ENCODE measurements at places on chromosomes 4 and X. TPM values are rescaled to one million over a fixed set of nuclear protein-coding genes. Genes with fewer than 3 reads are reported as not detected.

COX7B2 gene
- not detected for polyA plus RNA-seq

- DNase-seq: no peak
Observed at GRCh38 chr4:8045909-8046308, 106.2 kb upstream of the AFAP1 start.

GRCh38 chr4:25710637-25711036, 55.0 kb downstream of the SLC34A2 start:
- DNase-seq: no peak

NEUROG2 gene
- not detected for polyA plus RNA-seq

RHOH gene
- polyA plus RNA-seq: 0.61 TPM

GRCh38 chr4:133102612-133103409, 46.3 kb upstream of the PCDH10 start:
- no peak for DNase-seq

GRCh38 chr4:110091434-110092140, 106.8 kb downstream of the ELOVL6 start:
- no peak for DNase-seq

DNA sequence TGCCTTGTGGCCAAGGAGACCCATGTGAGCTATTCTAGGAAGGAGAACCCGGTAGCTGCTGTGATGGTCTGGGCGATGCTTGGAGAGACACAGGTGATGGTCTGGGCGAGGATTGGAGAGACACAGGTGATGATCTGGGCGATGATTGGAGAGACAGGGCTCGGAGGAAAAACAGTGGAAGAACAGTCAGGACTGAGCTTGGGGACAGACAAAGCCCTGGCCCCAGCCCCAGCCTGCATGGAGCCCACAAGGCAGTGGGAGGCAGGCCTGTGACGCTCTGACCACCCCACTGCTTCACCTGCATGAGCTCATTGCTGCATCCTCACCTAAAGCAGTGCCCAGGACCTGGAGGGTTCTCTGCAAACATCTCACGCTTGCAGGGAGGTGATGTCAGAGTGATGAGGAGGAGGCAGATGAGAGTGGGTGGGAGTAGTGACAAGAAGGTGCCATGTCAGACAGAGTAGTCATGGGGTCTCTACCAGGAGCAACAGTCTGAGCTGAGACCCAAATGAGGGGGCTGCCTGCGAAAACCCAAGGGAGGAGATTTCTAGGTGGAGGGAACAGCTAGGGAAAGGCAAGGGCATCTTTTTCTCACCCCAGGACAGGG, 35.9 kb upstream of the PSAPL1 start:
- DNase-seq: no peak

- DNase-seq: no peak
Observed at GRCh38 chrX:21166272-21166982, 207.8 kb upstream of the CNKSR2 start.

DNA sequence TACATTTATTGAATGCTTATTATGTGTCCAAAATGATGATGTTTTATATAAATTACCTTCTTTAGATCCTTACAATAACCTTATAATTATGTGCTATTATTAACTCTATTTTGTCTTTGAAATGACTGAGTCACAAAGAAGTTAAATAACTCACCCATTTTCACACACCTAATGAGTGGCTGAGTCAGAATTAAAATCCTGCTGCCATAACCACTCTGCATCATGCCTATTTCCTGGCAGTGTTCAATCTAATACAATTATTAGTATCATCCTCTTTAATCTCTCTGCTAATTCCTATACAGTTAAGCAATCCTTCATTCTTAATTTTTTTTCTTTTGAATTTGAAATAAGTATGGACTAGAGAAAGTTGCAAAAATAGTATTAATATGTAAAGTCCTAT, 342.9 kb downstream of the CFAP299 start:
- DNase-seq: no peak

DNA sequence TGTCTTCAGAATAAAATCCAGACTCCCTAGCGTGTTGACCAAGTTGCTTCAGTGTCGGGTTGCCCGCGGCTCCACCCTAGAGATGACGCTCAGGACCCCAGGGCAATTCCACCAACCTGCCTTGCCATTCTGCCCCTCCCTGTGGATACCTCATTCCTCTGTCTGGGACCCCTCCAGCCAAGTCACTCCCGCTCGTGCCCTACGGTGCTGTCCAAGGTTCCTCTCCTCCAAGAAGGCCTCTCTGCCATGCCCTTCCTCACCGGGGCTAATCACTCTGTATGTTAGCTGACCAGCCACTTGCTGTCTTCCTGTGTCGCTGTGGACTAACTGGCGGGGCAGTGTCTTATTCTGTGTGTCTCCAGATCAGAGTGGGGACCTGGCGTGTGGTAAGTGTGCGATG, 46.6 kb downstream of the TENM3 start:
- no peak for DNase-seq

DNA sequence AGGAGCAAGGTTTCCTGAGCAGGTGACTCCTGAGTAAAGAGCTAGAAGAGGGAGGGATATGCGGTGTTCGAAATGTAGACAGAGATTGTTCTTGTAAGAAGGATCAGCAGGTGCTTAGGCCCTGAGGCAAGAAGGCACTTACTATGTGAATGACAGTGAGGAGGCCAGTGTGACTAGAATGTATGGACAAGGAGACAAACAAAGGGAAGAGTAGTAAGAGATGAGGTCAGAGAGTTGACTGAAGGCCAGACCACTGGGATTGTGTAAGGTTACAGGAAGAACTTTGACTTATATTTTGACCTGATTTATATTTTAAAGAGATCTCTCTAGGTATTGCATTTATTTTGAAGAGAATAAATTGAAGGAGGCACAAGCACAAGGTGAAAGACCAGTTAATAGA, 118.4 kb upstream of the ENPEP start:
- DNase-seq: no peak

- no peak for DNase-seq
Observed at GRCh38 chr4:99013402-99013843, 17.9 kb downstream of the METAP1 start.

- DNase-seq: no peak
Observed at GRCh38 chr4:30929649-30930048, 209.5 kb downstream of the PCDH7 start.

DNA sequence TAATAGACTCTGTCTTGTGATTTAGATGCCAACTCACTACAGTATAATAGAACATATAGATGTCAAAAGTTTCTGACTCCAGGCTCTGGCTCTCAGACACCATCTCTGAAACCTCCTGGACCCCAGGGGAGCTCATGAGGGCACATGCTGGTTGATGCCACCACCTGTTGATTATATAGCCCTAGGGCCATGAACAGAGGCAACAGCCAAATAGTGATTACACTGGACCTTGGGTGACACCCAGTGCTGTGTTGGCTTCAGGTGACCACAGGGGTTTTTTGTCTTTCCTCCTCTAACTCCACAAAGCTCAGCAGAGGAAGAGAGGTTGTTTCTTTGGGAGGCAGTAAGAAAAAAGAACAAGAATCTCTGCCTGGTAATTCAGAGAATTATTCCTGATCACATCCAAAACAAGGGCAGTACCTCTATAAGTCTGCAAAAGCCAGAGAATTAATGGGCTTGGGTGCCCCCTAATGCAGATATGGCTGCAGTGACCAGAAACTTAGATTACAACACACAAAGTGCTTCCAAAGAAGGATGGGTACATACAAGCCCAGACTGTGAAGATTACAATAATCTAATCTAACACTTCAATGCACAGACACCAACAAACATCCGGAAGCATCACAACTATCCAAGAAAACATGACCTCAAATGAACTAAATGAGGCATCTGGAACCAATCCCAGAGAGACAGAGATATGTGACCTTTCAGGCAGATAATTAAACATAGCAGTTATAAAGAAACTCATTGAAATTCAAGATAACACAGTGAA, 1920.6 kb downstream of the ARAP2 start:
- no peak for DNase-seq

- no peak for DNase-seq
Observed at GRCh38 chr4:41015016-41015675, 199.2 kb downstream of the APBB2 start.

- peak; percentile 35 for DNase-seq
Observed at GRCh38 chr4:74934016-74934831, 1.3 kb downstream of the PARM1 start.

GRCh38 chr4:23058165-23058776, 365.5 kb downstream of the GBA3 start:
- DNase-seq: no peak

FRMPD3 gene
- 0.53 TPM for polyA plus RNA-seq

DNA sequence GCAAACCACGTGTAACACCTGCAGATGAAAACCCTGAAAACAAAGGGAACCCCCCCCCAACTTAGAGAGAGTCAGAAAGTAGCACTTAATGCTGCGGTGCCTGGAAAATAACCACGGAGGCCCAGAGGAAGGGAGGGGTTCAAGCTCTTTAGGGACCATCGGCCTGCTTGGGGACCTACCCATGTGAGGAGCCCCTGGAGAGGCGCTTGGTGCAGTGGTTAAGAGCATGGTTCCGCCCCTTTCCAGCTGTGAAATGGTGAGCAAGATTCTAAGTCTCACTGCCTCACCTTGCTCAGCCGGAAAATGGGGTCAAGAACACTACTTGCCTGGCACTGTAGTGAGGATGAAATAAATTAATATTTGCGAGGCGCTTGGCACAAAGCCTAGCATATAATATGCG, 13.8 kb downstream of the SLC25A5 start:
- DNase-seq: no peak

GRCh38 chr4:167715176-167715575, 377.2 kb upstream of the ANXA10 start:
- no peak for DNase-seq

GRCh38 chrX:15908603-15909290, 54.1 kb upstream of the AP1S2 start:
- DNase-seq: no peak

GPRASP2 gene
- 37.5 TPM for polyA plus RNA-seq

DNA sequence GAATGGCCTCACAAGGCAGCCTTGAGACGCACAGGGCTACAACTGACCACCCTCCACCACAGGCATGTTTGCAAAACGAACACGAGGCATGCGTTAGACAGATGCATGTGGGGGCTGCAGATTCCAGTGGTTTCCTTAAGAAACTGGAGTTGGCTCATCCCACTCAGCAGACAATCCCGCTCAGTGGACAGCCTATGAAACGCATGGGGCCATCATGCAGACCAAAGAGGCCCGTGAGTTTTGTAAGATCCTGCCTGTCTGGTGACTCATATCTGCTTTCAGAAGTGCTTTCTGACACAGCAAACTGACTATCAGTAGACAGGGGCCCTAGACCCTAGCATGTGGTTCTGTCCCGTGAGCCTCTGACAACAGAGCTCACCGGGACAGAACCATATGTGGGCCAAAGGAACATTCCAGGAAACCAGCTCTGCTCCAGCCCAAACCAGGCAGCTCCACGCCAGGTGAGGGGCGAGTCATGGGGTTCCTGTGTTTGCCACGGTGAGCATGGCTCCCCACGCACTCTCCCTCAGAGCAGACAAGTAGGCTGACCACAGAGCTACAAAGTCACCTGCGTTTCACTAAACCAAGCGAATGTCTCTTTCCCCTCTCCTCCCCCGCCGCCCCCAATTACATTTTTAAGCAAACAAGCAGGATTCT, 74.4 kb downstream of the MTMR1 start:
- DNase-seq: no peak

DNA sequence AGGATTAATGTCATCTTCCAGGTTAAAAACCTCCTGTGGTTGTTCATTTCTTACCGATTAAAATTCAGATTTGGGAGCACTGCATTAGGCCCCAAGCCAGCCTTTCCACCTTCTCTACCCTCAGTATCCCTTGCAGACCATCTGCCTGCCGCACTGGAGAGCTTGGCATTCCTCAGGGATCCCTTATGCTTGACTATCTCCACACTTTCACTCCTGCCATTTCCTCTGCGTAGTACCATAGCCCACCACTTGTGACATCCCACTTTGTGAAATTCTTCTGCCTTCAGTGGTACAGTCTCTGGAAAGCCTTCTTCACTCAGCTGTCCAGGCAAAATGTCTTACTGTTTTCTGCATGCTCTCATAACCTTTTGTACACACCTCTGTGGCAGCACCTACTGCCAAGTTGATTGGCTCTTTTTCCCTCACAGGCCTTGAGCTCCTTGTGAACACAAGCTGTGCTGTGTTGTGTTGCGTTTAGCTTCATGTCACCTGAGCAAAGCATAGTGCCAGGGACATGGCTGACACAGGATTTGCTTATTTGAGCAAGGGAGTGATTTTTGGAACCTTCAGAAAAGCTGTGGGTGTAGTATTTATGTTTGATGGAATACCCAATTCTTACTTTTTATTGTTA, 156.4 kb downstream of the ARX start:
- DNase-seq: no peak

- DNase-seq: no peak
Observed at GRCh38 chr4:41456559-41457101, 81.3 kb upstream of the LIMCH1 start.

DNA sequence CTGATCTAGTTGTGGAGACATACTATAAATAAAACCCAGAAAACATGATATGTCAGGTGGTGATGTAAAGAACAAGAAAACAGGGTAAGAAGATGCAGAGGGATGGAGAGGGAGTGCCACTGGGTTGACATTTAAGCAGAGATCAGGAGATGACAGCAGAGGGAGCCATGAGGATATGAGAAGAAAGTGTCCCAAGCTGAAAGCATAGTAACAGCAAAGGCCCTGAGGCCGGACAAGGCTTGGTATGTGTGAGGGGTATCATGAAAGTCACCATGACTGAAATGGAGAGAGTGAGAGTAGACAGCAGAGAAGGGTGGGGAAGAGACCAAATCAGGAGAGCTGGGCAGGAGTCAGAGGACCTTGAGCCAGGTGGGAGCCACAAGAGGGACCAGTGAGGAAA, 3.4 kb downstream of the GPKOW start:
- no peak for DNase-seq

- DNase-seq: no peak
Observed at GRCh38 chrX:153433781-153434285, 12.0 kb downstream of the TREX2 start.

ASB11 gene
- not detected for polyA plus RNA-seq

F9 gene
- not detected for polyA plus RNA-seq

GRCh38 chrX:134711135-134711921, 53.1 kb upstream of the PLAC1 start:
- DNase-seq: no peak

GRCh38 chr4:180542445-180543100, 1700.6 kb upstream of the TENM3 start:
- DNase-seq: no peak

DNA sequence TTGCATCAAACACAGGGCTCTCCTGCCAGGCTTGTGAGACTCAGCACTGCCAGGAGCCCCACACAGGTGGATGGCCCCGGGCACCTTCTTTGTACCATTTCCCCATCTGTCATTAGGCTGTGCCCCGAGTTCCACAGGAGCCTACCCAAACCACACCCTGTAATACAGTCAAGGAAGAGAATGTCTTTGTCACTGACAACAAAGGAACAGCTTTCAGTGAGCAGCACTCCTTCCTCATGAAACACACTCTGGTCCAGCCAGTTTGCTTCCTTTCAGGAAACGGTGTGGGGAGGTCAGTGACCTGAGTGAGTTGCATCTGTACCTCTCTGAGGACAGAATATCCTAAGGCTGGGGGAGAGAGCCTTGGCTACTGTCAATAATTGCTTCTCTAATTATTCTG, 53.7 kb downstream of the LNX1 start:
- DNase-seq: no peak

IL9R gene
- 0.30 TPM for polyA plus RNA-seq
